T-helper 22 cell (primary cell): ENCODE measurements at places on chromosomes 3 and 15.

GRCh38 chr3:32118215-32118614, 11.8 kb downstream of the GPD1L start:
- no peak for DNase-seq

DNA sequence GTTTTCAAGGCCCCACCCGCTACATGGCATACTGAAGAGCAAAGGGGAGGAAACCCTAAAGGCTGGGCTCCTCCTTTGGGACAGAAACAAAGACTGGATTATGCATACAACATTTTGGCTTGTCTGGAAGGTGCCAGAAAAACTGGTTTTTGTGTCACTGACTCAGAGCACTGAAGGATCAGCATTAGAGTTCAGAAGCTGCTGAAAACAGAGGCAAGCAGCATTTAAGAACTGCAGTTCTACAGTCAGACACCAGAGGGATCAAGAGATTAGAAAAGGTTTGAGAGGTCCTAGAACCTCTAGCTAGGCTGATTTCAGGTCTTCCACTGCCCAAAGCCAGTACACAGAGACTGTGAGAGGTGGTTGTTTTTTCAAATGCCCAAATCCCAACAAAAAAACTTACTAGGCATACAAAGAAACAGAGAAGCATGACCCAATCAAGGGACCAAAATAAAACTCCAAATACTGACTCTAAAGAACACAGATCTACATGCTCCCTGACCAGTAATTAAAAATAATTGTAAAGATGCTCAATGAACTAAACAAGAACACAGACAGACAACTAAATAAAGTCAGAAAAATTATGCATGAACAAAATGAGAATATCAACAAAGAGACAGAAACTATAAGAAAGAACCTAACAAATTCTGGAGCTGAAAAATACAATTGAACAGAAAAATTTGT, 91.2 kb downstream of the SENP2 start:
- no peak for DNase-seq

GRCh38 chr15:83430441-83430840, 16.7 kb upstream of the SH3GL3 start:
- no peak for DNase-seq

DNA sequence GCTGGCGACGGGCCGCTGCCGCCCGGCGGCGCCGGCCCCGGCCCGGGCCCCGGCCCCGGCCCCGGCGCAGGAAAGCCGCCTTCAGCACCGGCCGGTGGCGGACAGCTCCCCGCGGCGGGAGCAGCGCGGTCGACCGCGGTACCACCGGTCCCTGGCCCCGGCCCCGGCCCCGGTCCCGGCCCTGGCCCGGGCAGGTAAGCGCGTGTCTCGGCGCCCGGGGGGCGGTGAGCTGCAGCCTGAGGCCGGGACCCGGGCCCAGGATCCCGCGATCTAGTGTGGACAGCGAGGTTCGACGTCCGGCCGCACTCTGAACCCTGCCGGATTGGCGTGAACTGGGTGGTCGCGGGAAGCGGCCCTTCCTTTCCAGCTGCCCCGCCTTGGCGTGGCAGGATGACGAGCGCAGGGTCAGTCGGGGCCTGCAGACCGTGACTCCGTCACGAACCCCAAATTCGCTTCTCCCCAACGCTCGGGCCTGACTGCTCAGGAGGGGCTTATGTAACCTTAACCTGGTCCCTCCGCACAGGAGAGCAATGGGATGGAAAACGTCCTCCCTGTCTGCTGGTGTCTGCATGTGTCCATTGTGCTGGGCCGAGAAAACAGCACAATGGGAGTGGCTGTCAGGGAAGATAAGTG, 472 bp downstream of the BSN start:
- DNase-seq: peak; percentile 20

DNA sequence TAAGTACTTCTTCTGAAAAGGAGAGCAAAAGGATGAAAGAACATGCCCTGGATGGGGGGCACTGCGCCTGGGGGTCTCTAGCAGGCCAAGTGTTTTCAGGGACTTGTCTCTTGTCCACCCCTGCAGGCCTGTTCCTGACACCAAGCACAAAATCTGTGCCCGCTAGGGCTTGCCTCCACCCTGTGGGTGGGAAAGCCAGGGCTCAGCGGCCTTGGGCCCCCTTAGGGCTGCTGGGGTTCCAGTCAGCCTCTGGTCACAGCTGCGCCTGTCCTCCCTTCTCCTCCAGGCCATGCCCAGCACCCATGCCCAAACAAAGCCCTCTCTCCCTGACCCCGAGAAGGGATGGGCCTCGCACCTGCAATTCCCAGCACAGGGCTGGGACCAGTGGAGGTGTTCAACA, 71.1 kb upstream of the TRPM1 start:
- no peak for DNase-seq

- no peak for DNase-seq
Measured at GRCh38 chr3:40237889-40238571, 71.5 kb upstream of the EIF1B start.

DNA sequence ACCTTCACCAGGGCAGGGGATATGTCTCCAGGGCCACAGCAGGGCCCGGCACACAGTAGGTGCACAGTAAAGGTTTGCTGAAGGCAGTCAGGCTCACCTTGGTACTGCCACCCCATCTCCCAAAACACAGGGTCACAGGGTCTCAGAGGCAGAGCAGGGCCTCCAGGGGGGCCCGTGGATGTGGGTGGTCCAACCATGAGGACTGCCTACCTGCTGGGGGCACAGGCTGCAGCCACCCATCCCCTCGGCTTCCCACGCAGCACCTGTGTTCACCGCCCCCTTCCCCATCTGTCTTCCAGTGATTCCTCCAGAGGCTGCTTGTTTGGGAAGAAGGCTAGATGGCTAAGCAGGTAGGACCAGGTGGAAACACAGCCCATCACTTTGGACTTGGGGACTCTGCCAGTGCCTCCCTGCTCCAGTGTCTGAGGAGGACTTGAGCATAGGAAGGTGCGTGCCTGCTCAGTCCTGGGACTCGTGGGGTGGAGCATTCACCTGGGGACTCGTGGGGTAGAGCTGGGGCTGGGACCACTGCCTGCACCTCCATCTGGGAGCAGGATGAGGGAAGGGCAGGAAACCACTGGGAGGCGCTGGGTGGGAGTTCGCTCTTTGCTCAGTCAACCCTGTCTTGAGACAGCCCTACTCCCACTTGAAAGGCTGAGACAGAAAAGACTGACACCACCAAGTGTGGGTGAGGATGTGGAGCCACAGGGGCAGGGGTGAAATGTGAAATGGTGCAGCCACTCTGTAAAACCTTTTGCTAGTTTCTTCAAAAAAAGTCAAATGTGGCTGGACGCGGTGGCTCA, 18.8 kb upstream of the PLXND1 start:
- no peak for DNase-seq

DNA sequence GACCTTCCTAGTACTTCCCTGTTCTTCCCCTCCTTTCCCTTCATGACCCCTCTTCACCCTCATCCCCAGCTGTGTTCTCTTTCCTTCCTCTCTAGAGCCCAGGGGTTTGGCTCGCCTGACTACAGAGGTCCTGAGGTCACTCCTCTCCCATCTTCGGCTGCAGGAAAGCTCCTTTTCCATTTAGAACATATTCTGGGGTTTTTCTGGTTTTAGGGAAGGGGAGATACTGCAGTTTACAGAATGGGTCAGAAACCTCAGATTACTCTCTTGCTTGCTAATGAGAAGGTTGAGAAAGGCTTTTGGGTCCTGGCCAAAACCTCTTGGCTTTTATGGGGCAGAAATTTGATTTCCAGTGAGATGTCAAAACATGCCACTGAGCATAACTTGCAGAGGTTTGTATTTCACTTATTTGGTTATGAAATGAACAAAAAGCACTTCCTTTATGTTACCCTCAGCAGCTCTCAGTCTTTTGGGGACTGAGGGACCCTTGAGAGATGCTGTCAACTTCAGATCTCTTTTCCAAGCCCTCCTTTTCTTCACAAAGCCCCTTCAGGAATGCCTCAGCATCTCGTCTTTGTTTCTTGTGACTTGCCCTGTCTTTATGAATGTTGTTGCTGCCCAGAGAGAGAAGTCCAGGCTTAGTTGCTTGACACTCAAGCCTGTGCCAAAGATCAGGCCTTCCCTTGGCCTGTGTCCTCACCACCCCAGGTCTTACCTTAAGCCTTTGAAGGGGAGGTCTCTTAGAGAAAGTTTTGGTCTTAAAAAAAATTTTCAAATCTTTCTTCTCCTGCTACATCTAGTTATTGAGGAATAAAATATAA, 121.7 kb upstream of the TPM1 start:
- no peak for DNase-seq

GRCh38 chr15:30063835-30064546, 18.8 kb upstream of the GOLGA8J start:
- no peak for DNase-seq

- no peak for DNase-seq
Measured at GRCh38 chr15:27538325-27538724, 560.8 kb downstream of the OCA2 start.

GRCh38 chr15:51499379-51499976, 123.1 kb downstream of the DMXL2 start:
- no peak for DNase-seq

DNA sequence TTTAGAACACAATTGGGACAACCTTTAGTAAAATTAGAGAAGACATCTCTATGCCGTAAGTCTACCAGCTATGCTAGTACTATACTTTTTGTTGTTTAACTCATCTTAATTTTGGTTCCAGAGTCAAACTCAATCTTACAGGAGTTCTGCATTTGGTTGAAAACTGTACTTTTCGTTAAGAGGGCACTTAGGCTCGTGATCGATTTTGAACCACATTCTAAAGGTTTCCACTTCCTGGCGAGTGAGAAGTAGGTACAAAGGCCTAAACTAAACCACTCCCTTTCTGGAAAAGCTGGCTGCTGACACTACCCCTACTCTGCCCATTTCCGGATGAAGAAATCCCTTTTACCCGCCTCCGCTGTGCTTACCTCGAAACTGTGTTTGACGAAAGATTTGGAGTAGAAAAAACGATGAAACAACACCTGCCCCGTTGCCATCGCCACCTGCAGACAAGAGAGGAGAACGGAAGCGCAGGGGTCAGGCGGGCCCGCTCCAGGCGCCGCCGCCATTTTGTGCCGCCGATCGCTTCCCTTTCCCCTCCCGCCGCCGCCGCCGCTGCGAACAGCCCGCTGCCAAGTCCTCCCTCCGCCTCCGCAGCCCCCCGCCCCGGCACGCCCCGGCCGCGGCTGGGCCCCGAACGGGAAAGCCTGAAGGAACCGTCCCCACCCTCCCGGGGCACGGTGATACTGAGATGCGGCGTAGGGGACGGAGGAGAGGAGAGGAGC, 748 bp downstream of the CCNL1 start:
- DNase-seq: peak; percentile 73

GRCh38 chr15:37138591-37139215, 38.4 kb upstream of the MEIS2 start:
- DNase-seq: no peak

- DNase-seq: no peak
Measured at GRCh38 chr3:6204891-6205290, 656.0 kb upstream of the GRM7 start.

DNA sequence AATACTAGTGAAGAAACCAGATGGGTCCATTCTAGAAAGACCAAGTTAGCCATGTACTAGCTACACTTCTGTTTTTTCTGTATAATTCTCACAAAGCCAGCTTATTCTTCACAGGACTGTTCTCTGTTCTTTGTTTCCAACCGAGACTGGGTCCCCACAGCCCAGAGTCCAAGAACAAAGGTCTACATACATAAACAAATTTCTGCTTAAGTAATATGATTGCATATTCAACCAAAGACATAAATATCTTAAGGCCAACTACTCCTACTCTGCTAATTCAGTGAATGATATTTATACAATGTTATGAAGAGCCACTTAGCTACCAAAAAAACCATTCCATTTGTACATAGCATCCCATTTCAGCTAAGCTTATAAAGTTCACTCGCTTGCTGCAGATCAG, 299.8 kb upstream of the CCDC54 start:
- DNase-seq: no peak

DNA sequence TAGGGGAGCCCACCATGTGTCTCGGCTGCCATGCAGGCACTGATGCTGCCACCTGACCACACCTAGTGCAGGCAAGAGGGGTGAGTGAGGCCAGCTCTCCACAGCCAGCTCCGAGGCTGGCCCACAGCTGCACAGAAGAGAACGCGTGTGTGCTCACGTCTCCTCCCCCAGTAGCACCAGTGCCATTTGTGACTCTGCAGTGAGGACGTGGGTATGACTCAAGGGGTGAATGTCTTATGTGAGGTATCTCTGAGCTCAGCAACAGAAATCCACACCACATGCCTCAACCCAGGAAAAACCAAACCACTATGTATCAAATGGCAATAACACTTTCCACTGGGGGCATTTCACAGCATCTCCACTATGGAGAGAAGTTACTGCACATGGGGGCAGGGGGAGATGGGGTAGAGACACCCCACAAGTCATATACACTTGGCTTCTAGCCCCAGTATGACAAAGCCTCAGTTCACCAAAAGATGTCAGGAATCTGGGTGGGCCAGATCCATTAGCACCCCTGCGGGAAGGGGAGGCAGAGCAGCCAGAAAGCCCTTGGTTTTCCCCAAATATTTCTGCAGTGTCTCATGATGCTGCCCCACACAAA, 87.6 kb downstream of the LRIG1 start:
- DNase-seq: no peak

DNA sequence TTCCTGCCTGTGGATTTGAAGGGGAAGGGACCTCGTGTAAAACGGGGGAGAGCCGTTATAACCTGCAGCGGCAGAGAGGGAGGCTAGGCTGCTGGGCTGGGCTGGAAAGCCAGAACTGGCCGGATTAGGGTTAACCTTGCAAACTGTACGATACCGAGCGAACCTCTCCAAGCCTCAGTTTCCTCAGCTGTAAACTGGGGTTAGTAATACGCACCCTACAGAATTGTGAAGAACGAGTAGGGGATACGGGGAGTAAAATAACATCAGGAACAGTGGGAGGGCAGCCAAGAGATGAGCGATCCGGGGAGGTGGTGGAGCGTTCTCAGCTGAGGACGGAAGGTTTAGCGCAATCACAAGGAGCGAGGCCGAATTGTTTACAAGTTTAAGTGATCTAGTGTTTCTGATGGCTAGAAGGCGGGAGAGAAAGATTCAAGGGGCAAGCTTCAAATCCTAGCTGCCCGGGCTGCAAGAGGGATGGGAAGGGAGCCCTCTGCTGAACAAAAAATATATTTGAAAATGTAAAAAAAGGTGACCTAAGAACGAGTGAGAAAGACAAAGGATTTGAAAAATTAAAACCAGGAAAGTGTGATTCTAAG, 768 bp upstream of the SEMA5B start:
- no peak for DNase-seq

DNA sequence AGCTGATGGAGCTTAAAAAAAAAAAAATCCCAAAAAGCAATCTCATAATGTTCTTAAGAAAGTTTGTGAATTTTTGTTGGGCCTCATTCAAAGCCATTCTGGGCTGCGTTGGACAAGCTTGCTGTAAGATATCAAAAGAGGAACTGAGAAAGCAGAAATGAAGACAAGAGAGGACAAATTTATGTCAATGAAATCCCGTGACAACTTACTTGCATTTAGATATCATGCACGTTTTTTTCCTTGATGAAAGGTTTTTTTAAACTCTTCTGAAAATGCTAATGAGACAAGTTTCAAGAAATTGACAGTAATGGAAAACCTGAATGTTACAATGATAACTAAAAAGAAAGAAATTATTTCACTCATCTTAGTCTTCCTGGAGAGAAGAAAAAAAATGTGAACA, 662.9 kb downstream of the SQOR start:
- DNase-seq: no peak

DNA sequence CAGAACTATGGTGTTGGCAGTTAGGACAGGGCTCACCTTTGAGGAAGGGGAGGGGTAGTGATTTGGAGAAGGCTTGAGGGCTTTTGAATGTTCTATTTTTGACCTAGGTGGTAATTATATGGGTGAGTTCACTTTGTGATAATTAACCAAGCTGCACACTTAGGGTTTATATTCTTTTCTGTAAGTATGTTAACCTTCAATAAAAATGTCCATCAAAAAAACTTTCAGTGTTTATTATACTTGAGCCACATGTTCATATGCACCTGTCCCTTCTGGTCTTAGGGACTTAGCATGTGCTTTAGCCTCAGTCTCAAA, 28.4 kb downstream of the PDE8A start:
- DNase-seq: no peak
